ENCODE measurements at places on chromosomes 2 and 18.

GRCh38 chr2:181313845-181314244 is 143.3 kb upstream of the ITGA4 start:
- H3K36me3 ChIP-seq = no peaks in the 10 kb centered on the region
- no peak for DNase-seq
- H3K27me3 ChIP-seq = no peaks in the 10 kb centered on the region
- H3K27ac ChIP-seq = no peak overlapping the region
- H3K4me1 ChIP-seq = peaks cover 7% of the 10 kb centered on the region

DNA sequence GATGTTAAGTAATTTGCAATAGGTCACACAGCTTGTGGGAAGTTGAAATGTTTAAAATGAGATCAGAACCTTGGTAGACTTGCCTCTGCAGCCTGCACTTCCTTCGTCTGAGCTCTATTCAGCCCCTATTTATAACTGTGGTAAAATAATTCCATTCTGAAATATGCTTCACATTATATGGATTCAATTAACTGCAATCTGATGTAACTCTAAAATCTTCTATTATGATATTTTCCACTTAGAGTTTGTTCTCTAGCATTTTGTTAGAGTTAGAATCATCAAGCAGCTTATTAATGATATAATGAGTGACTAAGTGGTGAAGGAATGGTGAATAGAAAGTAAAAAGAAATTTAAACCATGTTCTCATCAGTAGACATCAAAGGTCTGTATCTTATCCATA is 139.6 kb upstream of the ARHGAP28 start:
- H3K27me3 ChIP-seq = no peaks in the 10 kb centered on the region
- H3K36me3 ChIP-seq = no peaks in the 10 kb centered on the region
- no peak overlapping the region for H3K4me3 ChIP-seq
- no peak overlapping the region for H3K27ac ChIP-seq
- H3K4me1 ChIP-seq = no peaks in the 10 kb centered on the region

- no peak overlapping the region for H3K27ac ChIP-seq
- no peaks in the 10 kb centered on the region for H3K36me3 ChIP-seq
- peaks cover 16% of the 10 kb centered on the region for H3K4me1 ChIP-seq
- H3K27me3 ChIP-seq = no peaks in the 10 kb centered on the region
- no peak overlapping the region for H3K4me3 ChIP-seq
These were observed 23.6 kb downstream of the ALPK2 start for GRCh38 chr18:58605027-58606020.

DNA sequence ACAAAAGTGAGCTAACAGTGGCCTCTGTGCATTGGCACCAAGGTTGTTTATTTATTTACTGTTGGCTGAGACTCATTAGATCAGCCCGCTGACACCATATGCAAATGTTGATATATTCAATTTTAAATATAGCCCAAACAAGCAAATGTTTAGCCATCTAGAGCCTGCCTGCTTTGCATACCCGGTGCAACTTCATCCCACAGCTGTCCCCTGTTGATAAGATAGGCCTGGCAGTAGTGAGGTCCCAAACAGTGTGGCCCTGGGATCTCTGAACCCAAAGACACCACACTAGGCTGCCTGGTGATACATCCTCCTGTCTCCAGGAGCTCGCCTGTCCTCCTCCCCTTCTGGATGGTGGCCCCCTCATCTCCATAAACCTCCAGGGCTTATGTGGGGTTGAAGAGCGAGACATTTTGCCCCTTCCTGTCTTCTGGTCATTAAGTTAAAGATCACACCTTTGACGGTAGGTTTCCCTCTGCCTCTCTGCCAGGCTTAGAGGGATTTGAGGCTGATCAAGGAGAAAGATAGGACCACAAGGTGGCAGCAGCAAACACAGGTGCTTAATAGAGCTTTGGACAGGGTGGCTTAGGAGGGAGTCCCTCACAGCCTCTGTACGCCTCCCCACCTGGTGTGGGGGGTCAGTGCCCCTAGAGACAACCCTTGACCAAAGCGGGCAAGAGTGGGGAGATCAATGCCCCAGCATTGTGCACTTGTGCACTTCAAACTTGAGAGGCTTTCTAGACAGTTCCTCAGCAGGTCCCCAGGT is 23.7 kb upstream of the MYO5B start:
- DNase-seq = peak; percentile 20
- H3K27ac ChIP-seq = no peak overlapping the region
- H3K36me3 ChIP-seq = no peaks in the 10 kb centered on the region
- no peaks in the 10 kb centered on the region for H3K4me1 ChIP-seq
- H3K4me3 ChIP-seq = no peak overlapping the region

DNA sequence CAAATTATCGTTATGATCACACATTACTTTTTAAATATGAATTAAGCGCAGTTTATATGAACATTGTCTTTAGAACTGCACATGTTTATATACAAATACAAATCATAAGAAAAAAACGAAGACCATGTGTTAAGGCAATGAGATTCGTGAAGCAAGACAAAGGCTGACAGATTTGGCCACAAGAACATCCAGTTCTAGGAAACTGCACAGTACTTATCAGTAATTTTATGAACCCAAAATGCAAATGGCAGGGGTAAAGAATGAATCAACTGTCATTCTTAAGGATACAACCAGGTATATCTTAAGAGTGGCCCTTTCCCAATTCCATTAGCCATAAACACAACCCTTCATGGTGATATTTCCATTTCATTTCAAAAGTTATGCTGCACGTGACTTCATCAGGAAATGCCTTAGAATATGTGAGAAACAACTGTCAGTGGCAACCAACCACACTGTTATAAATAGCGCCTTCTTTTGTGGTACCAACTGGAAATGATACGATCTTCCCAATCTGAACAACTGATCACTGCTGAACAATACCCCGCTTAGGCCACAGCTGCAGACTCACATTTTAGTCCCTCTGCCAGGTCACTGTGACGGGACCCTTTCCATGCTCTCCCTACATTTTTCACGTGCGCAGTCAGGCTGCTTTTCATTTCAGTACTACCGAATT is 144.9 kb downstream of the L3MBTL4 start:
- DNase-seq = no peak
- no peaks in the 10 kb centered on the region for H3K36me3 ChIP-seq
- no peak overlapping the region for H3K27ac ChIP-seq
- no peak overlapping the region for H3K4me3 ChIP-seq
- no peaks in the 10 kb centered on the region for H3K27me3 ChIP-seq

GRCh38 chr18:23259701-23260681 is 124.7 kb downstream of the CABLES1 start:
- peaks cover 12% of the 10 kb centered on the region for H3K4me1 ChIP-seq
- H3K4me3 ChIP-seq = no peak overlapping the region
- no peak for DNase-seq
- no peak overlapping the region for H3K27ac ChIP-seq
- no peaks in the 10 kb centered on the region for H3K27me3 ChIP-seq
- no peaks in the 10 kb centered on the region for H3K36me3 ChIP-seq

- H3K4me1 ChIP-seq = peaks cover 7% of the 10 kb centered on the region
- no peak overlapping the region for H3K27ac ChIP-seq
- H3K4me3 ChIP-seq = no peak overlapping the region
- no peak for DNase-seq
These were observed 88.4 kb downstream of the ICOS start for GRCh38 chr2:204024906-204025475.

GRCh38 chr18:47863041-47863440 is 67.4 kb downstream of the SMAD2 start:
- no peaks in the 10 kb centered on the region for H3K4me1 ChIP-seq
- H3K4me3 ChIP-seq = no peak overlapping the region
- DNase-seq = no peak
- H3K27ac ChIP-seq = no peak overlapping the region

DNA sequence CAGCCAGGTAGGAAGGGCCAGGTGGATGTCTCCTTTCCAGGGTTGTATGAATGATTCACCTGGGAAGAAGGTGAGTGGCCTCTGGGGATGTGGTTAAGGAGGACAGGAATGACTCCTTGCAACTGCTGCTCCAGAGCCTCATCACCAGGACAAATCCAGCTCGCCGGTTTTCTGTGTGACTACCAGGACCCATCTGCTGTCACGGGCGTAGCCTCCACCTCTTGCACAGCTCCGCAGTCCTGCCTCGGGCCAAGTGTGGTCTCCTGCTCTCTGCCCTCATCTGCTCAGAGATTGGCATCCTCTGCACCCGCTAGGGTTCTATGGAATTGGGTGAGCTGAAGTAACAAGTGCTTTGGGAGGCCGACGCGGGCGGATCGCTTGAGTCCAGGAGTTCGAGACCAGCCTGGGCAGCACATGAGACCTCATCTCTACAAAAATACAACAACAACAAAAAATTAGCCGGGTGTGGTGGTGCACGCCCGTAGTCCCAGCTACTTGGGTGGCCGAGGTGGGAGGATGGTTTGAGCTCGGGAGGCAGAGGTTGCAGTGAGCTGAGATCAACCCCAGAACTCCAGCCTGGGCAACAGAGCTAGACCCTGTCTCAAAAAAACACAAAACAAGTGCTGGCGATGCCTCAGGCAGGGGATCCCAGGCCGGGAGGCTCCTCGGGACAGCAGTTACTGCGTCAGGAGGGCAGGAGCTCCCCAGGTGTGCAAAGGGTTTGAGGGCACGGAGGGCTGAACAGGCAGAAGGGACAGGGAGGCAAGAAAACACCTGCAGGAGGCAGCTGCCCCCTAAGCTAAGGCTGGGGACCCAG is 831 bp upstream of the D2HGDH start:
- no peaks in the 10 kb centered on the region for H3K27me3 ChIP-seq
- peak overlapping the region; percentile 60 for H3K27ac ChIP-seq
- DNase-seq = no peak
- peak overlapping the region; percentile 85 for H3K4me3 ChIP-seq

DNA sequence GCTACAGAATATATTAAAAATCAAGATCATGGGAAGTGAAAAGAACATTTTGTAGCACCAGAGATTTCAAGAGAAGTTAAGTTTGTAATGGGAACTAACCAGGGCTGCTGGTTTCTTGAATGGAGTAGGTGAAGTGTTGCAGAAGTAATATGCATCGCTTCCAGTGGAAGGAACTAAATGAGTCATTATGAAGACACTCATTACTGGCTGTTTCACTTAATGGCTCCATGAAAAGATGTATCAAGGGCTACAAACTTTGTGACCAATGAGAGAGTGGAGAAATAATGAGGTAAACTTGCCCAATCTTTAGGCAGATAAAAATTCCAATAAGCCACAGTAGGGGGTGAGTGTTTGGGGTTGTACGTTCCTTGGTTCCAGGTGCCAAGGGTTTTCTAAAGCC is 380.4 kb upstream of the POU3F3 start:
- no peaks in the 10 kb centered on the region for H3K4me1 ChIP-seq
- H3K27ac ChIP-seq = no peak overlapping the region
- H3K36me3 ChIP-seq = no peaks in the 10 kb centered on the region
- no peak overlapping the region for H3K4me3 ChIP-seq
- DNase-seq = no peak

- H3K27me3 ChIP-seq = no peaks in the 10 kb centered on the region
- no peak overlapping the region for H3K27ac ChIP-seq
- no peaks in the 10 kb centered on the region for H3K36me3 ChIP-seq
- H3K4me1 ChIP-seq = no peaks in the 10 kb centered on the region
- no peak for DNase-seq
These were observed 204.8 kb downstream of the RBM43 start for GRCh38 chr2:151056870-151057269.

GRCh38 chr18:23340661-23341060 is 112.4 kb upstream of the RIOK3 start:
- H3K27ac ChIP-seq = no peak overlapping the region
- DNase-seq = no peak
- no peak overlapping the region for H3K4me3 ChIP-seq
- no peaks in the 10 kb centered on the region for H3K27me3 ChIP-seq
- H3K36me3 ChIP-seq = no peaks in the 10 kb centered on the region
- no peaks in the 10 kb centered on the region for H3K4me1 ChIP-seq

- H3K4me3 ChIP-seq = no peak overlapping the region
- no peak for DNase-seq
- no peaks in the 10 kb centered on the region for H3K27me3 ChIP-seq
These were observed 5.0 kb upstream of the PGAP1 start for GRCh38 chr2:196931555-196931954.

GRCh38 chr2:238595750-238596570 is 169.2 kb downstream of the ASB1 start:
- H3K36me3 ChIP-seq = no peaks in the 10 kb centered on the region
- H3K4me3 ChIP-seq = no peak overlapping the region
- no peaks in the 10 kb centered on the region for H3K27me3 ChIP-seq
- no peaks in the 10 kb centered on the region for H3K4me1 ChIP-seq

- DNase-seq = no peak
- no peak overlapping the region for H3K27ac ChIP-seq
- no peaks in the 10 kb centered on the region for H3K27me3 ChIP-seq
- no peaks in the 10 kb centered on the region for H3K36me3 ChIP-seq
These were observed 88.2 kb downstream of the SCG2 start for GRCh38 chr2:223513771-223514455.

GRCh38 chr2:219689676-219690628 is 62.5 kb downstream of the SLC4A3 start:
- no peak overlapping the region for H3K27ac ChIP-seq
- H3K27me3 ChIP-seq = no peaks in the 10 kb centered on the region
- DNase-seq = peak; percentile 2
- no peaks in the 10 kb centered on the region for H3K36me3 ChIP-seq
- H3K4me3 ChIP-seq = no peak overlapping the region

DNA sequence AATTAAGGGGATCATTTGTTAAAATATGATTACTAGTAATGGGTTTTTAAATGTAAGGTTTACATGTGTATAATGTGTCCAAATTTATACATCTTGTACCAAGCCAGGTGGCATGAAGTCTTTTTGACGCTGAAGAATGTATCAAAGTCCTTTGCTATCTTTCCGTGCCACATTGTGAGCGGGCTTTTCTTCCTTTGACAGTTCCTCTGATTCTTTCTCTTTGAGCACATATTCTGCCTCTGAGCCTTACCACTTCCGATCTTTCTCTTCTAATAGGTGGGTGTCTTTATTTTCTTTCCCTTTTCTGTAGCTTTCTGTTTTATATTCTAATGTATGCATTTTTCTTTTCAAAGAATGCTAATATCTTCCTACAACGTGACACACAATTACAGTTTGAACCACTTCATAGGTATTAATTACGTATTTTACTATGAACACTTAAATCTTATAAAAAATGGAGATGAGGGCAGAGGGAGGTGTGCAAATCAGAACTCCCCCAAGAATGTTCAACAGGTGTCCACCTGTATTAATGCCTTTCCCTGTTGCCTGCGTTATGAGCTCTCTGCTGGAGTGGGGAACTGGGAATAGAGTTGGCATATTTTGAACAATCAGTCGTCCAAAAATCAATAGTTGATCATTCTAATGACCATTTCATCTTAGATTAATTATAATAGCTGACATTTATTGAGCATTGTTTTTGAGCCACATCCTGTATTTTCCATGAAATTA is 175.5 kb downstream of the TPGS2 start:
- no peak for DNase-seq
- H3K27me3 ChIP-seq = no peaks in the 10 kb centered on the region
- H3K27ac ChIP-seq = no peak overlapping the region
- H3K36me3 ChIP-seq = no peaks in the 10 kb centered on the region
